Stimulated activated CD4-positive, alpha-beta T cell treated with anti-CD3 and anti-CD28 coated beads, Interleukin-2, amount 100 ng/mL, for 24 hours (primary cell): ENCODE measurements at places on chromosomes 5 and 9.

DNA sequence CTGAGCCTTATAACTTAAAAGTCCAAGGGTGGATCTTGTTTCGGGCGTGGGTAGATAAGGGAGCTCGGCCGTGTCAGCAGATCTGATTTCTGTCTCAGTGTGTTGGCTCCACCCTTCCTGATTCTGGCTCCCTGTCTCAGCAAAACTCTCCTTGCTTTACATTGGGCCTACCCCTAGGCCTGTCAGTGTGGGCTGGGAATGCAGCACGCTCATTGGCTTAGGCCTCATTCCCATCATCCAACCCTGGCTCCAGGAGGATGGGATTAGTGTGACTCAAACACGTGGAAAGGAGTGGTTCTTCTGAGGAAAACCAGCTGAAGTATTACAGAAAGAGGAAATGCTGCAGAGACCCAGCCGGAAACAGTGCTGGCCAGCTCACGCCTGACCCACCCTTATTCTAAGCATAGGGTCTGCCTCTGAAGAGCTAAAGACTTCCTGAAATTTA lies 59.9 kb downstream of the ZFAND5 start:
- no peak for DNase-seq

DNA sequence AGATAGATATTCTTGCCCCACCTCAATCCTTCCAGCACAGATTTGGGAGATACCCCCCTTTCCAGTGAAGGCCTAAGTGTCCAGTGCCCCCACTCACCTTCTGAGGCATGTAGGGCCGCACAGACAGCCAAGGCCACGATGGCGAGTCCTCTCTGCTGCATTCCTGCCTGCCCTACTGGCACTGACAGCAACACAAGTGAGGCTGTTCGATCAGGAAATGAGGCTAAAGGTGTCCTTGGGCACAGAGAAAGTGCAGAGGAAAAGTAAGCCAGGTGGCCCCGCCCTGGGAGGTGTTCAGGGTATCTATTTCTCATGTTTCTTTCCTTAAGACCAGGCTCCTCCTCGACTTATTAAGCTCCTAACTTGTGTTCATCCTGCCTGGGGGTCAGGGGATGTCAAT lies at the start of gene CCL28:
Gene CCL28 (minus strand): TSS at position 236 of the 400 bp plus-strand sequence. CDS start 75 bp downstream, at position 161.
- no peak for DNase-seq

DNA sequence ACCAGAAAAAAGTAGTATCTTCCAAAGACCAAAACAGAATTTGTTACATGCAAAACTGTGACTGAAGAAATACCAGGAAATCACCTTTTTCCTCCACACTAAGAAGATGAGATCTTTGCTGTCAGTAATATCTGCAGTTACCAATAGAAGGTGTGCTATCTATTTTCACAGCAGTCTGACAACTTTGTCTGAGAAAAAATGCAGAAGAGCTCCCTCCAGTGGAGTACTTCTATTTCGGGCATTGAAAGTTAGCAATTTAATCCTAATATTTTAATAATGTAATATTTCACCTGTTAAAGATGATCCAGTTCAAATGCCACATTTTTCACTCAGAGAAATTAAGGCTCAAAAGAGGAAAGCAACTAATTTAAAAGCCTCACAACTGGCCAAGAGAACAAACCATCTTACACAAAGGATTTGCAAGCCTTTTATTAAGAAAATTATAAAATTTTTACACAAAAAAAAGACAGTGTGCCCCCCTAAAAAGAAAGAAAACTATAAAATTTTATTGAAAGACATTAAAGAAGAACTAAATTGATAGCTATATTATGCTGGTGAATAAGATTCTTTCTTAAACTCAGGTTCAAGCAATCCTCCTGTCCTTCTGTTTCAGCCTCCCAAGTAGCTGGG lies 50.6 kb downstream of the DEPDC1B start:
- DNase-seq: no peak

GRCh38 chr5:157785801-157786200 lies 42.3 kb downstream of the LSM11 start:
- DNase-seq: no peak

DNA sequence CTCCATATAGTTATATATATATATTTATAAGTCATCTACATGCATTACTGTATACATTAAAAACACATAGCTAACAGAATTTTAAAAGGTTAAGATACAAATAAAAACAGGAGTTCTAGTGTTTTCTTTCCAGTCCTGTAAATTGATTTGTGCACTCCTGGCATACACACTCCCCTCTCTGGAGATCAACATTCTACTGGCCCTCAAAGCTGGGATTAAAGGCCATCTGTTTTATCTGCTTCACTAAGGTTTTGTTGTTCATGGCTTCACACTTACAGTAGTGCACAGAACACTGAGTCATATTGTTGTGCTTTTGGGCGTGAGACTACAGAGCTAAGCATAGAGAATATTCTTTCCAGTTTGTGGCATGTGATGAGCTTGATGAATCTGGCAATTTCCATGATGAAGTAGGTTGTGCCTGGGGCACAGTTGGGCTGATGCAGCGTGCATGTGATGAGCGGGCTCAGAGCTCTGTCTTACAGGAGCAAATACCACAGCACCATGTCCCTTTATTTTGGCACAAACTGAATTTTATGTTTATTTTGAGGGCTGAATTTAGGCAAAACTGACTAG lies 98.2 kb downstream of the TAF11L14 start:
- no peak for DNase-seq

DNA sequence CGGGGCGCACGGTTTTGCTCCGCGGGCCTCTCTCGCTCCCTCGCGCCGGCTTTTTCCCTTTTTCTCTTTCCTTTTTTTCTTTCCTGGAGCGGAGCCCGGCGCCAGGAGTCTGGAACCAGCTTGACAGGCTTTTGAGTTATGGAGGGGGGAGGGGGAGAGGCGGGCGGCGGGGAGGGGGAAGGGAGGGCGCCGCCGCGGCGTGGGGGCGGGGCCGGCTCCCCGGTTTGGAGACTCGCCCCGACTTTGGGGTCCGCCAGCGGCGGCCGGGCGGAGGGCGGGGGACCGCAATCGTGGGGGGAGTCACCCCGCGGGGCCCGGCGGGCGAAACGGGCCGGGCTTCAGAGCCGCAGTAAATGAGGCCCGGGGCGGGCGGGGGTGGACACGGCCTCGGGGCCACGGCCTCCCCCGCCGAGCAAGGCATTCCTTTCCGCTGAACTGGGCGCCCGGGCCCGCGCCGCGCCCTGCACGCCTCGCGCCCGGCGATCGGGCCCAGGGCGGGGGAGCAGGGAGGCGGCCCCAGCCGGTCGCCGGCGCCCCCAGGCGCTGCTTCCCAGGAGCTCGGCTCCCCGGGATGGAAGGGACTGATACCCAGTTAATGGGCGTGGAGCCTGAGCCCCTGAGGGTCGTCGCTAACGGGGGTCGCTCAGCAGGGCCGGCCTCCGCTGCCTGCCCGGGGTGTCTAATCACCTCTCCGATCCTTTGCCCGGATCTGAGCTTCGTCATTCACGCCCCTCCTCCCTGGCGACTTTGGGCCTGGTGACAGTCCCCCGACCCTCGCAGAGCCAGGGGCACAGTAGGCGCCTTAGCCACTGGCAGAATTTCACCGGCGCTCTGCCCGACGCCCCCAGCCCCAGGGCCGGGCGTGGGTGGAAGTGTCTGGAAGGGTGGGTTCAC lies 138.1 kb downstream of the C9orf50 start:
- DNase-seq: peak; percentile 44

- no peak for DNase-seq
Measured at GRCh38 chr5:112479418-112479817, 60.3 kb upstream of the EPB41L4A start.

GRCh38 chr9:124665391-124666058 lies 105.6 kb downstream of the NR6A1 start:
- DNase-seq: no peak

GRCh38 chr9:16708656-16709435 lies 161.6 kb downstream of the BNC2 start:
- DNase-seq: no peak

GRCh38 chr9:8558176-8558575 lies 758.6 kb upstream of the DMAC1 start:
- DNase-seq: no peak

DNA sequence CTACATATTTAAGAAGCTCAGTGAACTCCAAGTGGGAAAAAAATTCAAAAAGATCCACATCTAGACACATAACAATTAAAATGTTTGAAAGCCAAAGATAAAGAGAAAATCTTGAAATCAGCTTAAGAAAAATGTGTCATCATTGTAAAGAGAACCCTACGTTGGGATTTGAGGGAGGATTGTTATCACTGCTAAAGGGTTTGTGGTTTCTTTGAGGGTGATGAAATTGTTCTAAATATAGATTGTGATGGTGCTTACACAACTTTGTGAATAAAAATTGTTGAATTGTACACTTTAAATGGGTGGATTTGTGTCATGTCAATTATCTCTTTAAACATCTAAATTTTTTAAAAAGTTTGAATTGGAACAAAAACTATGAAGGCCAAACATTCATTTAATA lies 92.2 kb upstream of the ADAMTS19 start:
- no peak for DNase-seq
